ENCODE measurements at places on chromosomes 6 and 20.

GRCh38 chr6:6006006-6006427, 708 bp downstream of the NRN1 start:
- no peak for DNase-seq

DNA sequence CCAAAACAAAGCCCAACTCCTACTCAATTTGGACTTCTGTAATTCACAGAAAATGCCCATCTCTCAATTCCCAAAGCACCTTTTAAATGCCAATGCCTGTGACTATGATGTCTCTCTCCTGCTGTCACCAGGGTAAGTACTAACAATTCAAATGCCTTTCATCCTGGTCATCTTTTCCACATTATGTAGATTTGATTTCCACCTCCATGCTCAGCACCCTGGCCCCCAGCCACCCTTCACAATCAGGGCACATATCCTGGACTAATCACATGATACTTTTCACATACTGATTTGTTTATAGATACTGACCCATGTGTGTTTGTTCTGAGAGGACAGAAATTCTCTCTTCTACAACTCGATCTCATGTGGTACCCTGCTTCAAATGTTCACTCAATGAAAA, 236.3 kb downstream of the PTPRK start:
- DNase-seq: no peak

- DNase-seq: no peak
Measured at GRCh38 chr20:49403911-49404310, 78.6 kb downstream of the KCNB1 start.

DNA sequence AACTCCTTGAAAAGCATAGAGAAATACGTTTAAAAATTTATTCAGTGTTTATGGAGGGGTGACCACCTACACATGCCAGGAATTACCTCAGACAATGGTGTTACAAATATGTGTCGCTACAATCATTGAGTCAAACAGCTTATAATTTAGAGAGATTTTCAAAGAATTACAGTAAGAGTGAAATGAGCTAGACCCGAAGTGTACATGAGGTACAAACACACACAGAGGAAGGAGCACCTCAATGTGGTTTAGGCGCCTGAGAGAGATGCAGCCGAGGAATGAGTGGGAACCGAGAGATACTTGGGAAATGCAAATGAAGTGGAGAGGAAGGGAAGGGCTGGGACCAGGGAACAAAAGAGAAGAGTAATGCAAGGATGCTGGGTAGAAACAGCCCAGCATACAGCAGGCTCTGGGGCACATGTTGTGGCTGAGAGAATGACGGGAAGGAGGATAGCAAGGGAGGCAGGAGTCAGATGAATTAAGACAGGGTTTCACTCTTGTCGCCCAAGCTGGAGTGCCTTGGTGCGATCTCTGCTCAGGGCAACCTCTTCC, 15.5 kb downstream of the EEF1E1 start:
- no peak for DNase-seq

DNA sequence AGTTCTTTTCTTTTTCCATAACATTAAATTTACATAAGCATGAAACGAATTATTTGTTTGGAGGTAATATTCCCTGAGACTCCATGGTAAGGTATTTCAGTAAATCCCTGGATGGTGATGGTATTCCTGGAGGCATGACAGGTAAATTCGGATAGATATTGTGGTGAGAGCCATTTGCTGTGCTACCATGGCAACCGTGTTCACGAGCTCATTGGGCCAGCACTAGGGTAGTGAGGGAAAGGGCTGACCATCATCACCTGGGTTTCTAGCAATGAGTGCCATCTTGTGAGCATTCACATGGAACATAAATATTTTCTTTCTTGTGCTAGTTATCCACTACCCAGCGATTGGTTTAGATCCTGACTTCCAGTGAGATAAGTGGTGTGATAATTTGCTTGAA, 51.9 kb upstream of the GNRH2 start:
- DNase-seq: no peak

GRCh38 chr6:102204351-102204750, 810.8 kb downstream of the GRIK2 start:
- DNase-seq: no peak

DNA sequence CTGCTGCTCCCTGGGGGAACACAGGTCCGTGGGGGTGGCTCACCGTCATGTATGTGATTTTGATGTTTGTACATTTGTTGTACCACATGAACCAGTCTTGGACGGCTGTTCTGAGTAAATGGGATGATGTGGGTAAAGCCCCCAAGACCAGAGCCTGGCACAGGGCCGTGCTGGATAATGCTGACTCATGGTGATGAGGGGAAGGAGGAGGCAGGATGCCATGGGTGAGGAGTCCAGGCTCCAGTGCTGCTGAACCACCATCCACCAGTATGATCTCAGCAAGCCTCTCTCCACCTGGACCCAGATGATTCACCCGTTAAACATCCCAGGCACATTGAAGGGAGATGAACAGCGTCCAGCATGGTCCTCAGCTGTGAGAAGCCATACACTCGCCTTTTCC, 9.6 kb upstream of the APCDD1L start:
- DNase-seq: no peak

- no peak for DNase-seq
Measured at GRCh38 chr6:34149831-34150400, 4.0 kb upstream of the GRM4 start.

GRCh38 chr6:20680697-20681165, 146.5 kb downstream of the CDKAL1 start:
- no peak for DNase-seq

- no peak for DNase-seq
Measured at GRCh38 chr6:26240157-26241032, 124.6 kb upstream of the BTN3A2 start.

DNA sequence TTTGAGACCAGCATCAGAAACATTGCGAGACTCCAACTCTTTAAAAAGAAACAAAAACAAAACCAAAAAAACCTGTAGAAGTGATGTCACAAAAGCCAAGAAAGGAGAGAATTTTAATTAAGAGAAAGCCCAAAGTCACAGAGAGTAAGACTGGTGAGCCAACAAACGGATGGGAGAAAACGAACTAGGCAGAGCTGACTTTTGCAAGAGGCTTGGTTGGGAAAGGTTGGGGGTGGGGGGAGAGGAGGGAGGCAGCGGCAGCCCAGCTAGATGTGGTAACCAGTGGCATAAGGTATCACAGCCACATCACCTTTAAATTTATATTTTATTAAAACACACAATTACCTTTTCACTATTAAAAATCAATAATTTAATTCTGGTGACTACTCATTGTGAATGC, 23.5 kb downstream of the NOL7 start:
- no peak for DNase-seq

DNA sequence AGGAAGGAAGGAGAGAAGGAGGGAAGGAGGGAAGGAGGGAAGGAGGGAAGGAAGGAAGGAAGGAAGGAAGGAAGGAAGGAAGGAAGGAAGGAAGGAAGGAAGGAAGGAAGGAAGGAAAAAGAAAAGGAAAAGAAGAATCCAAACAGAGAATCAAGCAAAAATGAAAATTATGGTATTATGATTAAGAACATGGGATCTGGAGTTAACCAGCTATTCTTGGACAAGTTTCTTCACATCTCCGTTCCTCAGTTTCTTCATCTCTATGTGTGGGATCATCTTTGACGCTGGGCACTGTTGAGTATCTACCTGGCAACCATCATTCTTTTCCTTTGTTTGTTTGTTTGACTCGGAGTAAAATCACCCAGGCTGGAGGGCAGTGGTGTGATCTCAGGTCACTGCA, 71.6 kb downstream of the ZNF217 start:
- DNase-seq: no peak

DNA sequence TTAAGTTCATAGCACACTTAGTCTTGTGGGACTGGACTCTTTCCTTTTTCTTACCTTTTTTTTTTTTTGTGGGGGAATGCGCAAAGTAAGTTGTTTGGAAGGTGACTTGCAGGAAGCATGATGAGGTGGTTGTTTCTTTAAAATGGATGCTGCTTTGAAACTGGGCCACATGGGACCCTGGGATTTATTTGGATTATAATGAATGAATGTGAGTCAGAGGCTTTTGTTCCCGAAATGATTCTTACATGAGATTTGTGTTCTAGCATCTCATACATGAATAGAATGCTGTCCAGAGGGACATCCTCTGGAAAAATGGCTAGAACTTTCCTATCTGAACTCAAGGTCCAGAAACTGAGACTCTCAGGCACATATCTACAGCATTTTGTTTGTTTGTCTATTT, 236.6 kb upstream of the RNF24 start:
- DNase-seq: no peak

- DNase-seq: no peak
Measured at GRCh38 chr6:81998432-81998831, 246.0 kb upstream of the TENT5A start.

All from bone marrow (tissue), 2 donors.